ENCODE measurements at places on chromosomes 3 and 15. TPM values are rescaled to one million over a fixed set of nuclear protein-coding genes. Genes with fewer than 3 reads are reported as not detected.

Gene LYSMD4
- 5.4 TPM for total RNA-seq

Gene SHC4
- 1.9 TPM for total RNA-seq

Gene SCN11A
- not detected for total RNA-seq

Gene IGDCC3
- not detected for total RNA-seq

Gene CADM2
- under 0.01 TPM for total RNA-seq

Gene CPLX3
- total RNA-seq: not detected

Gene CTSH
- total RNA-seq: 57.9 TPM

Gene CDHR4
- total RNA-seq: not detected

Gene TGM5
- total RNA-seq: not detected

Gene SLC6A1
- not detected for total RNA-seq
